ENCODE measurements at places on chromosomes 7 and 10. TPM values are rescaled to one million over a fixed set of nuclear protein-coding genes. Genes with fewer than 3 reads are reported as not detected.

Gene GSAP
- total RNA-seq: 7.1 TPM

Gene TMEM176A
- total RNA-seq: not detected

DNA sequence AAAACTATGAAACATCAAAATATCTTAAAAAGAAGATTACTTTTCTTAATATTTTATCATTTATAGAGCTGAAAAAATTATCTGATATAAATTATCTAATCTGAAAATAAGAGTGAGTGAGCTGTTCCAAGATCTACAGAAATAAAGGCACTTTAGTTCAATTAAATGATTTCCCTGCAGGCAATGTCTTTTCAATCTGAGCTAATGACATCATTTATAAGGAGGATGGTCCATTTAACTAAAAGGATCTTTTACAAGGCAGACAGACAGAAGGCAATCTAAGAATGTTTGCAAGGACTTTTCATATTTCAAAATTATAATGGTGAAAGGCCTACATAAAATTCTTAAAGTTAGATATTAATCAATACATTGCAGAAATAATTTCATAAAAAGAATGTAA, 71.8 kb downstream of the SKAP2 start:
- no peak overlapping the region for H3K27ac ChIP-seq
- H3K36me3 ChIP-seq: no peaks in the 10 kb centered on the region
- no peak overlapping the region for H3K4me3 ChIP-seq
- no peaks in the 10 kb centered on the region for H3K4me1 ChIP-seq

Gene PNLIPRP3
- total RNA-seq: not detected

Data from Karpas-422 (cell line).